ENCODE measurements at places on chromosomes 1 and 21. TPM values are rescaled to one million over a fixed set of nuclear protein-coding genes. Genes with fewer than 3 reads are reported as not detected.

DNA sequence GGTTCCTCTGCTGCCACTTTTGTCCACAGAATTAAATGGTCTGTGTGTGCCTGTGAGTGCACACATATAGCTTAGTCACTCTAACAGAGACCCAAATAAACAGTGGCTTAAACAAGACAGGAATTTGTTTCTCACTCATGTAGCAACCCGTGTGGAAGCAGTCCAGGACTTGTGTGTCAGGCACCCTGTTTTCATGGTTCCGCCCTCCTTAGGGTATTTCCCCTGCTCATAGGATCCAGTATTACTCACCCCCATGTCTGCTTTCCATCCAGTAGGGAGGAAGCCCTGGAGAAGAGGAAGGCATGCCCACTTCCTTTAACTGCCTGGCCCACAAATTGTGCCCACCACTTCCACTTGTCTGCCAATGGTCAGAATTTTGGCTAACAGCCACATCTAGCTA, 41.3 kb upstream of the TACSTD2 start:
- no peak overlapping the region for H3K4me3 ChIP-seq
- H3K4me1 ChIP-seq, result no peaks in the 10 kb centered on the region
- peak; percentile 86 for DNase-seq
- no peaks in the 10 kb centered on the region for H3K27me3 ChIP-seq

DNA sequence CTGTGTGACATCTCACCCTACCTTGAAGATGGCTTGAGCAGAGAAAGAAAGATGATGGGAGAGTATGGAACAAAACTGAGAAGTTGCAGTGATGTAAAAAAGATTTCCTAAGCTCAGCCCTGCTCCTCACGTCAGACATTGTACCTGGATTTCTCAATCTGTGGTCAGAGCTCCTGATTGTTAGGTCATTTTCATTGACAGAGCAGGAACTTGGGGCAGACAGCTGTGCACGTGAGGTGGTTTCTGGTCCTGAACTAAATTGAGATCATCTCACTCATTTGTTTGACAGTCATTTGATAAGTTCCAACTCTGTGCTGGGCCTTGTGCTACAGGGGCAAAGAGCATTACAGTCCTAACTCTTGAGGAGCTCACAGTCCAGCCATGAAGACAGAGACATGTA, 10.2 kb downstream of the TRAF3IP3 start:
- no peaks in the 10 kb centered on the region for H3K36me3 ChIP-seq
- H3K27ac ChIP-seq, result no peak overlapping the region
- H3K4me3 ChIP-seq, result no peak overlapping the region
- H3K4me1 ChIP-seq, result peaks cover 2% of the 10 kb centered on the region
- no peak for DNase-seq

DNA sequence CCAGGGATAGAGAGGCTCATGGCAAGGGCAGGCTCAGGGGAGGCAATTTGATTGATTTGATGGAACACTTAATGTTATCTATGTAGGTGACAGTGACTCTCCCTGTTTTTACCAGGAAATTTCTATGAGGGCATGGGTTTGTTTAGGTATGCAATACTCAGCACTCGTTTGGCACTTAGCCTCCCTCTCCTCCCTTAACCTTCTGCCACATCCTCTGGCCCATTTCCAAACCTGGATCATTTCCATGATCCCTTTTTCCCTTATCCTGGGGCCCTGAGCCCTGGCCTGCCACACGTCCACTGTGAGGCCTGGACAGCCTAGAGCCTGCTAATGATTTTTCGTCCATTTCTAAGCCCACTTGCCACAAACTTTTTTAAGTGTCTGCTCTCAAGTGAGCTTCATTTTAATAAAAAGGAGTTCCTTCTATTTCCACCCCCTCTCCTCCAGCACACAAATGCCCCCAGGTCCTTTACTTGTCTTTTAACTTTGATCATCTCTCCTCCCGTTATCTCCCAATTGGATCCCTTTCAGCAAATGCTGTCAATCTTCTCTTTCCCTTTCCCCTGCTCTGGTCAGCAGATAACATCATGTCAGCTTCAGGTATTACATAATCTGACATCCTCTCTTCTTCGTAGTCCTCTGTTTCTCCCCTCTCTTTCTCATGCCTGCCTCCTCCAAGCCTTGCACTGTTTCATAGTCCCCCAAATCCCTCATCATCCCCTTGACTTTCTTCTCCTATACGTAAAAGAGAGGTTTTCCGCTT, 37.8 kb upstream of the GADD45A start:
- H3K27me3 ChIP-seq, result no peaks in the 10 kb centered on the region
- H3K4me1 ChIP-seq, result peaks cover 6% of the 10 kb centered on the region
- peak overlapping the region; percentile 73 for H3K27ac ChIP-seq
- no peak for DNase-seq
- no peak overlapping the region for H3K4me3 ChIP-seq
- H3K36me3 ChIP-seq, result no peaks in the 10 kb centered on the region

- no peaks in the 10 kb centered on the region for H3K4me1 ChIP-seq
- no peaks in the 10 kb centered on the region for H3K36me3 ChIP-seq
- no peak for DNase-seq
- H3K27me3 ChIP-seq, result no peaks in the 10 kb centered on the region
- H3K4me3 ChIP-seq, result no peak overlapping the region
Measured at GRCh38 chr1:50420689-50421365, 2.4 kb downstream of the DMRTA2 start.

- H3K36me3 ChIP-seq, result no peaks in the 10 kb centered on the region
- no peak overlapping the region for H3K27ac ChIP-seq
- H3K4me1 ChIP-seq, result no peaks in the 10 kb centered on the region
- no peaks in the 10 kb centered on the region for H3K27me3 ChIP-seq
- H3K4me3 ChIP-seq, result no peak overlapping the region
- no peak for DNase-seq
Measured at GRCh38 chr1:246043556-246043955, 463.5 kb downstream of the SMYD3 start.

The FAF1 gene
- 54.7 TPM for total RNA-seq

DNA sequence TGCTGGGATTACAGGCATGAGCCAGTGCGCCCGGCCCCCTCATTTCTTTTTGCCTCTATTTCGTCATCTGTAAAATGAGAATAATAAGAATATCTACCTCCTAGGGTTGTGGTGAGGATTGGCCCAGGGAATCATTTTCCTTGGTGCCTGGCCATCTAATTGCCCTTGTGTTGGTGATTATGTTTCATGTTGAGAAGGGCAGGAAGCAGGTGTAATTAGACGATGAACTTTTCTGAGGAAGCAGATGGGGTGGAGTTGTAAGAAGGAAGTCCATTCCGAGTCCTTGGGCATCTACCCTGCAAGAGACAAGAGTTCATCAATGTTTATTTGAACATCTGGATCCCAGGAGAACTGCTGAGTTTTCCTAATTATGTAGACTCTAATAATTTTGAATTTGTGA, 38.7 kb upstream of the NEK2 start:
- H3K27ac ChIP-seq, result no peak overlapping the region
- DNase-seq, result no peak
- H3K4me3 ChIP-seq, result no peak overlapping the region
- H3K27me3 ChIP-seq, result no peaks in the 10 kb centered on the region
- no peaks in the 10 kb centered on the region for H3K36me3 ChIP-seq

The SPSB1 gene
- total RNA-seq, result 34.8 TPM

DNA sequence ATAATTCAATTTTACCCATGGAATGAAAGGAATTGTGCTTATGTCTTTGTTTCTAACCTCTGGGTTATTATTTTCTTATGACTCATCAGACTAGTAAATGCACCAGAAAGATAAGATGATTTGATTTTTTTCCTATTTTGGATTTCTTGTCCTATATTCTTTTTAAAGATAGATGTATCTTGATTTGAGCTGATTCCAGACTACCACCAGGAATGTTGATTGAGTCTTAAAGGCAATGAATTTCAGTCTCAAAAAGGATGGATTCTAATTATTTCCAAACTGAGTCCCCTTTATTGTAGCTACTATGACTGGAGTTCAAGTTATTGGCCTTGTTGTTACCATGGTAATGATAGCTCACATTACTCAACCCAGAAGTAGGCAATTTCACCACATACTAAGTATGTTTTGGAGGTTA, 95.8 kb upstream of the RGS4 start:
- no peaks in the 10 kb centered on the region for H3K27me3 ChIP-seq
- H3K4me3 ChIP-seq, result no peak overlapping the region

The DCST1 gene
- not detected for total RNA-seq

All from aorta (tissue), 5 donors.